SJCRH30 (cell line): ENCODE measurements at places on chromosomes 16 and 17. TPM values are rescaled to one million over a fixed set of nuclear protein-coding genes. Genes with fewer than 3 reads are reported as not detected.

Gene ENDOV
- total RNA-seq = 6.6 and 10.4 TPM in 2 replicates

Gene FBXO39
- total RNA-seq = not detected in 2 replicates

DNA sequence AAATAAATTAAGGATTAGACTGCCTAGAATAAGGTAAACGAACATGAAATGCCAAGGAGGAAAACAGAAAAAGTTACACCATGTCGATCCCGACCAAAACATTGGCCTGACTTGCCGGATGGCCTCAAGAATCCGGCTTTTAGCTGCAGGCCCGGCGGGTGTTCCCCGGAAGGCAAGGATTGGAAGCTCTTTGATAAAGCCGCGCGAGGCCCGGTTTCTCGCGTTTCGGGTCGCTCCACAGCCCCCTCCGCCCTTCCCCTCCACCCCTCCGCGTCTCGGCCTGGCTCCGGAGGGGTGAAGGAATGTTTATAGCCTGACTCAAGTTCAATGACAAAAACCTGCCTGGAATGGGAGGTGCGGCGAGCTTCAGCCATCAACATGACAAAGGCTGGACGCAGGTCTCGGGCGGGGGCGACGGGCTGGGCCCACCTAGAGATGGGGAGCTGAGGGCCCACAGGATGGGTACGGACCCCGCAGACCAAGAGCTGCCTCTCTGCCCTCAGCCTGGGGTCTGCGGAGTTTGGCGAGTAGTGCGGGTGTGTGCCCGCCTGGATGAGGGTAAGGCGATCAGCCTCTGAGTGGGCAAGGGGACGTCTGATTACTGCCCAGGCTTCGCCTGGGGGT is 2.6 kb downstream of the PRAC1 start:
- DNase-seq = no peak

DNA sequence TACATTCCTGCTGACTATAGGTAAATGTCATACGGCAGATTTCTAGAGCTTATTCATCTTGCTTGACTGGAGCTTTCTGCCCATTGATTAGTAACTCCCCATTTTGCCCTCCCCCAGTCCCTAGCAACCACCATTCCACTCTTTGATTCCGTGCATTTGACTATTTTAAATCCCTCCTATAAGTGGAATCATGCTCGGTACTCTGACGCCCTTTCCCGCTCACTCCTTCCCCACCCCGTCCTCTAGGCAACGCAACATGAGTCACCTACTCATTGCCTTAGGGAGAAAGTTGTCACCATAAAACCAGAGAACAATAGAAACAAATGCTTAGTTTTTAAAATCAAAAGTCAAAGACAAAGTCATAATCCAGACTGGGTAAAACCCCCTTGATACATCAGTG is 45.5 kb upstream of the RBBP6 start:
- no peak for DNase-seq

Gene QPRT
- 51.0 and 51.9 TPM in 2 replicates for total RNA-seq

- no peak for DNase-seq
Observed at GRCh38 chr17:65685110-65685509, 123.7 kb upstream of the AXIN2 start.

DNA sequence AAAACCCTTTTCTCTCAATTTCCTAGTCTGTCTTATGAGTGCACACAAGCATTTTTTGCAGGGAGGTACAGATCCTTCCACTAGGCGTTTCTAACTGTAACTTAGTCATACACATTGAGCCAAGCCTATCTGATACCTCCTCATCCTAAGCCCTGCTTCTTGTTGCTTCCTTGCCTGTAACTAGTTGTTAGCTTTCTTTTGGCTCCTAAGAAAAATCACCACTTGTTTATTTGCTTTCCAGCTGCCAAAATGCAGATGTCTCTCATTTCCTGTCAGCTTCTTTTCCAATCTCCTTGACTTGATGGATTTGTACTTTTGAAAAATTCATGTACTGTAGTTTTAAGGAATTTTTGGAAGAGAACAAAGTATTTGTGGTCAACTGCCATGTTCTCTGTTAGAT is 73.7 kb downstream of the TNRC6C start:
- DNase-seq = no peak

- peak; percentile 55 for DNase-seq
Observed at GRCh38 chr17:33927732-33928133, 327.4 kb upstream of the CCL2 start.
